ENCODE measurements at places on chromosomes 1 and 21. TPM values are rescaled to one million over a fixed set of nuclear protein-coding genes. Genes with fewer than 3 reads are reported as not detected.

GRCh38 chr1:198628067-198628455 lies 10.8 kb upstream of the PTPRC start:
- no peak for DNase-seq

DNA sequence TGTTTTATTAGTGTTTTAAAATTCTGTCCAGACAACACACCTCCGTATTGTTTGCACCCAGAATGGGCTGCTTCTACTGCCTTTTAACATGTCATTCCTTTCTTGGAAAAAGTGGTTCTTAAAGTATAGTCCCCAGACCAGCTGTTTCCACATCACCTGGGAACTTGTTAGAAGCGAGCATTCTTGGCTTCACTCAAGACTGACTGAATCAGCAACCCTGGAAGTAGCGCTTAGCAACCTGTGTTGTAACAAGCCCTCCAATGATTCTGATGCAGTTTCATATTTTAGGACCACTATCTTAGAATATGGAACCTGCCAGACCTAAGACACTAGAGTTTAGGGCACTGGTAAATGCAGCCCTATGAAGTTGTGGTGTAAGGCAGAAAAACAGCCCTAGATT lies 6.0 kb upstream of the PPIE start:
- no peak for DNase-seq

- no peak for DNase-seq
Observed at GRCh38 chr21:38669186-38669585, 136.5 kb upstream of the ETS2 start.

DNA sequence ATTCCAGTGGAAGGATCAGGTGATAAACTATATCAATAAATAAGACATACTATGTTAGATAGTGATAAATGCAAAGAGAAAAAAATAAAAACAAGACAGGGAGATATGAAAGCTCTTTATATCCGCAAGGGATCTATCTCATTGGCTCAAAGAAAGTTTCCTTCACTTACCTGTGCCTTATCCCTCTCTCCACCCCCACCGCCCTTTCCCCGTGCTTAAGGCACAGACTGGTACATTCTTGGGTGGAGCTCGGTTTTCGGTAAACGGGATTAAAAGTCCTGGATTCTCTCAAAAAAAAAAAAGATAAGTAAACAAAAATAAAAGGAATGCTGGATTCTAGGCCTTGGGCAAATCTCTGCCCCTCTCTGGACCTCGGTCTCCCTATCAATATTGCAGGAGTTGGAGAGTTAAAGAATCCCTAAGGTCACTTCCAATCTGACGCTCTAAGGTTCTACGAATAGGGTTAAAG lies 593 bp upstream of the DNAJC16 start:
- DNase-seq = no peak

DNA sequence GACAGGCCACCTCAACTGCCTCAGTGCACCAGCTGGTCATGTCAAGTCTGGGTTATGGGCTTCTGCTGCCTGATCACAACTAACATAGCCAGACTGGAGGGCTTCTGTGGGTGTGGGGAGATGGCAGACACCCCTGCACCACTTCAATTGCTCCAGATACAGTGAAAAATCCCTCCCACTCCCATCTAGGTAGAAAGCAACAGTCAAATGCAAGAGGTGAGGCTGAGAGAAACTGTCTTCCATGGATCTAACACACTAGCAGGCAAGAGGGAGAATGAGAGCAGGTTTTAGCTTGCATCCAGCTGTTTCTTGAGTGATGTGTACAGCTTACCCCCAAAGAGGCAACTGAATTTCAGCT lies 10.8 kb downstream of the KCNA2 start:
- no peak for DNase-seq

GRCh38 chr1:226268421-226269124 lies 40.4 kb downstream of the LIN9 start:
- no peak for DNase-seq

GRCh38 chr1:40679165-40679953 lies 12.1 kb upstream of the NFYC start:
- no peak for DNase-seq

DNA sequence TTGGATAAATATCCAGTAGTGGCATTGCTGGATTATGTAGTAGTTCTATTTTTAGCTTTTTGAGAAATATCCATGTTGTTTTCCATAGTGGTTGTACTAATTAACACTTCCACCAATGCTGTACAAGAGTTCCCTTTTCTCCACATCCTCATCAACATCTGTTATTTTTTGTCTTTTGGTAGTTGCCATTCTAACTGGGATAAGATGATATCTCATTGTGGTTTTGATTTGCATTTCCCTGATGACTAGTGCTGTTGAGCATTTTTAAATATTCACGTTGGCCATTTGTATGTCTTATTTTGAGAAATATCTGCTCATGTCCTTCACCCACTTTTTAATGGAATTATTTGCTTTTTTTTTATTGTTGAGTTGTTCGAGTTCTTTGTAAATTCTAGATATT lies 183.9 kb downstream of the PTPRU start:
- DNase-seq = no peak

GRCh38 chr1:61807606-61808140 lies 65.4 kb downstream of the PATJ start:
- no peak for DNase-seq

GRCh38 chr1:43067977-43068751 lies 103.9 kb downstream of the EBNA1BP2 start:
- no peak for DNase-seq

Gene MYCL
- total RNA-seq = 0.70 TPM

Gene LRRC7
- total RNA-seq = 0.75 TPM

Gene FBXO2
- 16.7 TPM for total RNA-seq

Measured in right atrium auricular region (tissue), 2 donors.